ENCODE measurements at places on chromosomes 3 and 15.

GRCh38 chr3:120169407-120169806 lies 75.2 kb upstream of the GSK3B start:
- no peak for DNase-seq

DNA sequence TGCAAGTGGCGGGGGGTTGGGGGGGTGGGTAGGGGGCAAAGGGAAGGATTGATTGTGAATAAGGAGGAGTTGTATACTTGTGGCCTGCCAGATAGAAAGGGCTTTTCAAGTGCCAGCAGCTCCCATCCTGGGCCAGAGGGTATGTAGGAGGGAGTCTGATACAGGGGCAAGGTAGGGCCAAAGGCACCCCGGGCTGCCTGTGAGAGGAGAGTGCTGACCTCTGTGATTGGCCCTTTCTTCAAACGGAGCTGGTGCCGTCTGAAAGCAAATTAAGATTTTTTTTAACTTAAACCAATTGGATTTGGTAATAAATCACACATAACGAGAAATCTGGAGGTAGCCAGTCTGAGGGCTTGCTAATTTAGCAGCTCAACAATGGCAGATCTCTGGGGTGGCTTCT lies 229.9 kb downstream of the THSD4 start:
- no peak for DNase-seq

GRCh38 chr15:69540622-69541021 lies 88.0 kb downstream of the RPLP1 start:
- DNase-seq = no peak

DNA sequence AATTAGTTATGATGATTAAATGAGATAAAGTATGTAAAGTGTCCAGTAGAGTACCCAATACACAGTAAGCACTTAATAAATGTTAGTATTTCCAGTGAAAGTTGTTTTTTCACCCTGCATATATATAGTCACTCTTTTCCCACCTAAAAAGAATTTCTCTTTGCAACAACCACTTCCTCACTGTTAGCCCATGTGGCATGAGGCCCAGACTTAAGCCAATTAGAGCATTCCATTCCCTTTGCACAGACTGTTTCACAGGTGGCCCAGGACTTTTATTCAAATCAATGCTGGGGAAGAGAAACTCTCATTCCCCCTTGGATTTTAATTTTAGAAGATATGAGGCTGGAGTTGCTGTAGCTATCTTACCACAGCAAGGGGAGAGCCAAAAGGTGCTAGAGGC lies 3.7 kb downstream of the IFT80 start:
- DNase-seq = no peak

DNA sequence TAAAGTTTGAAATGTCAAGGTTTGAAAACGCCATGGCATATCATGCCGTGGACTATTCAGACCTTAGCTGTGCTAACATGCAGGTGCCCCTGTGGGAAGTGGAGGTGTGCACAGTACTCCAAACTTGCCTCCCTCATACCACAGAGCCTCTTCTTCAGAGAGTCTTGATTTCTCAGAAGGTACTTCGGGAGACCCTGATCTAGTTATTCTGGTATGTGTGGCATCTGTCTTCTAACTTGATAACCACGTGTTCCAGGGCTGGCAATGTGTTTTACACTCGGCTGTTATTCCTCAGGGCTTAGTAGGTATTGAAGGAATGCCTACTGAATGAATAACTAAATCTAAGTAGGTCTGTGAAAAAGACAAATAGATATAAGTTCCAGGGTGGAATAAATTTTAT lies 309.9 kb downstream of the CLSTN2 start:
- DNase-seq = no peak

- DNase-seq = no peak
Observed at GRCh38 chr3:13157986-13158385, 84.8 kb upstream of the IQSEC1 start.

DNA sequence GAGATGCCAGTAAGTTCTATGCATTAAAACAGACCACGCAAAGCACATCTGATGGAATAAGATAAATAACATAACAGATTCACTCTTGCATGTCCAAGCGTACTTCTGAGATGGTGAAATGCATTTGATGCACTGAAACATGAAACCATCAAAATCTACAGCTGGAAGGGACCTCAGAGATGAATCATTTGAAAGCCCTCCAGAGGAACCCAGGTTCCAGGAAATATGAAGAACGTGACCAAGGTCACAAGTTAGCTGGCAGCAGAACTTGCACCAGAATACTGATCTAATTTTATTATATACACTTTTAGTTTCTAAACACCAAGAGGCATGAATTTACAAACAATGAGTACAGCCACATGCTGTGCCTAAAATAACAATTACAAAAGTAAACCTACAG lies 957.1 kb downstream of the FHIT start:
- no peak for DNase-seq

Measured in cortex of kidney (tissue), 1 donor.